ENCODE measurements at places on chromosomes 5 and 9. TPM values are rescaled to one million over a fixed set of nuclear protein-coding genes. Genes with fewer than 3 reads are reported as not detected.

DNA sequence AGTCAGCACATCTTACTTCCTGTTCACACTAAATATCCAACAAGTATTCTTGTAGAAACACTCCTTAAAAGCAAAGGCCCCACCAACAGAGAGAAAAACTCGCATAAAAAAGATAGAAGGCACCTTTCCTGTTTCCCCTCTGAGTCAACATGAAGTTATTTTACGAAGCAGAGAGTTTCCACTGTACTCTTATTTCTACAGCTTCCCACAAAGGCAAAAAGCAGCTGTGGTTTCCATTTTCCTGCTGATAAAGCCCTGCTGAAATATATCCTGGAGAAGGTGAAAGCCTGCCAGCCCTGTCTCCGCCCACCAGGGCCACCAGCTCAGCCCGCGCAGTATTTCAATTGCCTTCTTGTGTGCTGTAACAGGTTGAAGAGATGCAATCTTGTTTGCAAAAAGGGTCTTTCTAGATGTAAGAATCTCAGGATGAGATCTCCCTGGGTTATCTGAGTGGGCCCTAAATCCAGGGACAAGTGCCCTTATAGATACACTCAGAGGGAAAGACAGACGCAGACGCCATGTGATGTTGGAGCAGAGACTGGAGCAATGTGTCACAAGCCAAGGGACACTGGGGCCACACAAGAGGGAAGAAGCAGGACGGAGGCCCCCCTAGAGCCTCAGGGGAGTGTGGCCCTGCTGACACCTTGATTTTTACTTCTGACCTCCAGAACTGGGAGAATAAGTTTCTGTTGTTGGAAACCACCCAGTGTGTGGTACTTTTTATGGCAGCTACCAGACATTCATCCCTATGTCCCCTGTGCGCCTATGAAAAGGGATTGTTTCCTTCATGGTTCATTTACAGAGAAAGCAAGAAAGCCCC lies 19.9 kb downstream of the SEMA4D start:
- peaks cover 5% of the 10 kb centered on the region for H3K4me1 ChIP-seq
- H3K4me3 ChIP-seq = no peak overlapping the region
- H3K27ac ChIP-seq = no peak overlapping the region
- no peak for DNase-seq

GRCh38 chr5:133145436-133146170 lies 93.8 kb downstream of the HSPA4 start:
- no peaks in the 10 kb centered on the region for H3K4me1 ChIP-seq
- H3K36me3 ChIP-seq = no peaks in the 10 kb centered on the region
- H3K27ac ChIP-seq = no peak overlapping the region
- no peak for DNase-seq

BAAT gene
- total RNA-seq = 0.15 TPM

DNA sequence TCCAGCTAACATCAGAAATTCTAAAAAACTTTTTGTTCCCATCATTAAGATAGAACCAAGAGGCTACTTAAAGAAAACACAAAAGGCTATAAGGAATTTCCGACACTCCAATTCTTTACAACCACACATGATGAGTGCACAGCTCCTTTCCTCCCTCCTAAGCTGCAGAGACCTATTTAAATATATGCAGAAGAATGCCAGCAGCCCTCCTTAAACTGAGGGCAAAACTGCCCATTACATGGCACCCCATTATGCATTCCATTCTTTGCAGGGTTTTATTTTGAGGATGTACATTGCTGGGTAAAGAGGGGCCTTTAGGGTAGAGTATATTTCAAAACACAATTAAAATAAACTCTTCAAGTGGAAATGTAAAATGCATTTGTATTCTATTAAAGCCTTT lies 502.9 kb downstream of the RASEF start:
- H3K4me1 ChIP-seq = no peaks in the 10 kb centered on the region
- DNase-seq = no peak
- no peaks in the 10 kb centered on the region for H3K36me3 ChIP-seq
- H3K4me3 ChIP-seq = no peak overlapping the region
- H3K27ac ChIP-seq = no peak overlapping the region

PDZD2 gene
- total RNA-seq = 9.9 TPM

ADAMTS16 gene
- total RNA-seq = 4.6 TPM

- peaks cover 62% of the 10 kb centered on the region for H3K27me3 ChIP-seq
- peak overlapping the region; percentile 88 for H3K4me3 ChIP-seq
- H3K27ac ChIP-seq = no peak overlapping the region
- DNase-seq = peak; percentile 56
- peaks cover 5% of the 10 kb centered on the region for H3K4me1 ChIP-seq
- no peaks in the 10 kb centered on the region for H3K36me3 ChIP-seq
These were observed 5.7 kb upstream of the EBF1 start for GRCh38 chr5:159105145-159106053.
